ENCODE measurements at places on chromosomes 12 and 14.

DNA sequence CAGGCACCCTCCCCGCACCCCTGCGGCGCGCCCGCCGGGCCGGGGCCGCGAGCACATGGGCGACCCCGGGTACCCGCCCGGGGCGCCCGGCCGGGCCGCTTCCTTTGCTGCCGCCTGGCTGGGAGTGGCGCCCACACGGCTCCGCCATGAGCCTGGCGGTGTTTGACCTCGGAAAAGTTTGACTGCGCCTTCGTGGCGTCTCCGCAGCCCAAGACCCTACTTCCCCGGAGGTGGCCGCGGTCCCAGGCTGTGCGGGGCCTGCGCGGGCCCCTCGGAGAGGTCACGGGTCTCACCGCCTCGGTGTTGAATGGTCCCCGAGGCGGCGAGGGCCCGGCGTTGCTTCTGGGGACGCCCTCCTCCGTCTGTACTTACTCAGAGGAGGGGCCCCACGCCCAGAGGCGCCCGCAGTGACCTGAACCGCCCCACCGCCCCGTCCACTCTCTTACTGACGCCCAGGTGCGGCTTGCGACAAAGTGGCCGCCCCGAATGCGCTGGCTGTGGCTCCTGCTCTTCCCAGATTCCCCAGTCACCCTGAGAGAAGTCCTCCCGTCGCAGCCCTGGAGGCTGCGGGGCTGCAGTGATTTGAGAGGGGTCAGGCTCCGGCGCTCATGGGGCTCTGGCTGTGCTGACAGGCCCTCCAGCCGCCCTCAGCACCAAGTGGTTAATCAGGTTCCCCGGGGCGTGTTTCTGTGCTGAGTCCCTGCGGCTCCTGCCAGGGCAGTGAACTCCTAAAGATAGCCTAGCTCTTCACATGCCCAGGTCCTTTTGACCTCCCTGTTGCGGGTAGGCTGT, 5.8 kb downstream of the KMT5A start:
- DNase-seq: no peak

DNA sequence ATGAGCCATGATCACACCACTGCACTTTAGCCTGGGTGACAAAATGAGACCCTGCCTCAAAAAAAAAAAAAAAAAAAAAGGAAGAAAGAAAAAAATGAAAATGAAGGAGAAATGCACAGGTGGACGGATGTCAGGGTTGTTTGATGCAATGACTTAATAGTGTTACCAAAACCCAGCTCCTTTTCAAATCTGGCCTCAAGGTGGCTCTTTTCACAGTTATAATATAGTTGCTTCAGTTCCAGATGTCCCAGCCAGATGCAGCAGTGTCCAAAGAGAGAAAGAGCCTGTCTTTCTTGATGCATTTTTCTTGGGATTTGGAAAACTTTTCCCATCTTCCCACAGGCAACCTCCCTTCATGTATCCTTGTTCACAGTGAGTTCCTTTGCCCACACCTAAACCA, 36.5 kb downstream of the KCNMB4 start:
- DNase-seq: no peak

GRCh38 chr14:89507926-89508460, 91.0 kb upstream of the FOXN3 start:
- DNase-seq: no peak

DNA sequence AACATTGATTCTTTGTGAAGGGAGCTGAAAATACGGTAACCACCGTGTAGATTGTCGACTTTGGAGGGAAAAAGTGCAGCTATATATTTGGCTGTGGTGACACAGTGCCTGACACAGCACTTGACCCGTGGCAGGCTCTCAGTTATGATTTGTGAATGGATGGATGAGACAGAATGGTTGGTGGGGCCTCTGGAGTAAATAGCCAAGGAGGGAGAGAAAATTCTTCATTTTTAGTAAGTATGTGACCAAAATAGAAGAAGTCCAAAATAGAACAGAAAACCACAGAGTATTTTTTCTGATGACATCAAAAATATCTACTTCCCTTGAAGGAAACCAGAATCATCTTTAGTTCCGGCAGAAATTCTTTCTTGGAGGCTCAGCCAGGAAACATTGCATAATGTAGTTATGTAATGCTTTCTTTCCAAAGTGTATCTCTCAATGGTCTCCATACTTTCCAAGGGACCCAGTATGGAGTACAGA, 82.0 kb upstream of the WSCD2 start:
- DNase-seq: no peak

DNA sequence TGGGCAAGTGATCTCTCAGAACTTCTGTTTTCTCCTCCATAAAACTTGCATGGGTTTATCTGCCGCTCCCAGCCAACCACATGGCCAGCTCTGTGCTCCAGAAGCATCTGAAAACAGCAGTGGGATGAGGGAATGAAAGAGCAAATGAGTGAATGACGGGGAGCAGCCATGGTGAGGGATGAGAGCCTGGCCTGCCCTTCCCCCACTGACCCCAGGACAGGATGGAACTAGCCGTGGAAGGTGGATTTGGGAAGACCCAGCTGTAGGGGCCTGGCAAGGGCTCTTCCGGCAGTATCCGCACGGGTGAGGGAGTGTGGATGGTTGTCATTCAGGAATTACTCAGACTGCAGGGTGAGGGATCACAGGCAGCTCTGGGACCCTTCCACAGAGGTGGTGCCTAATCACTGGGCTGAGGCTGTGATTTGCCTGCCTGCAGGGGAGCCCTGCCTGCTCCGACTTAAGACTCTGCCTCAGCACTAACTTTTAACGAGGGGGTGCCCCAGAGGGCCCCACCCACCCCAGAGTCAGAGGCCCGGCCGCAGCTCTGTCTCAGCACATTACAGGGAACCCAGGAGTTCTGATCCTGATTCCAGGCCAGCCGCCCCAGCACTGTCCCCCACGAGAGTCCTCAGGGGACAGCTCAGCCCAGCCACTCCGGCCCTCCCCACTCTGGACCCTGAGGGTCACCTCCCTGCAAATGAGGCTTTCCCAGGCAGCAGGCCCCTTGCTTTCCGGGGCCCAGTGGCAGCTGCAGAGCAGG, 136.8 kb upstream of the C14orf180 start:
- DNase-seq: no peak

DNA sequence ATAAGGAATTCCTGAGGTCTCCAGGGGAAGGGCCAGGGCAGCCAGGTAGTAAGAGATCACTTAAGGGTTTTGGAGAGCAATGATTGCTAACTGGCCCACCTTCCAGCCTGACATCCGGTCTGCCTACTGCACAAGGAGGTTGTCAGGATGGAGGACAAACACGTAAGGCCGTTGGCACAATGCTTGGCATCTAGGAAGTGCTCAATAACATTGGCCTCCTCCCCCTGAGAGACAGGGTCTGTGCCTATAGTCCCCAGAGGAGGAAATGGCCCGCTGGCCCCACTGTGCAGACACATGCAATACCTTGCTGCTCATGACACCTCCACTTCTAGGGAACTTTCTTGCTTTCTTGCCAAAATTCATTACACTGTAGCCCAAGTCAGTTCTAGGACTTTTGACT, 73.2 kb downstream of the NTF3 start:
- no peak for DNase-seq

DNA sequence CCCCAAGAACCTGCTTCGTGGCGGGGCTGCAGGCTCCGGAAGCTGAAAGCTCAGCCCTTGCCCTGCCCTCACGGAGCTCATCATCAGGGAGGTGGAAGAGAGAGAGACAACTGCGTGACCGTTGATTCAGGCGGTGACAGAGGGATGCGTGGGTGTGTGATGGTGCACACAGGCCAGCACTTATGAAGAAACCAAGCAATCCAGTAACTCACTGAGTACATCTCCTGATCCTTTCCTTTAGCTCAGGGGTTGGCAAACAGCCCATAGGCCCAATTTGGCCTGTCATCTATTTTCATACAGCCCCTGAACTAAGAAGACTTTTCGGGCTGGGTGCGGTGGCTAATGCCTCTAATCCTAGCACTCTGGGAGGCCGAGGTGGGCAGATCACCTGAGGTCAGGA, 49.9 kb downstream of the TESC start:
- DNase-seq: no peak

DNA sequence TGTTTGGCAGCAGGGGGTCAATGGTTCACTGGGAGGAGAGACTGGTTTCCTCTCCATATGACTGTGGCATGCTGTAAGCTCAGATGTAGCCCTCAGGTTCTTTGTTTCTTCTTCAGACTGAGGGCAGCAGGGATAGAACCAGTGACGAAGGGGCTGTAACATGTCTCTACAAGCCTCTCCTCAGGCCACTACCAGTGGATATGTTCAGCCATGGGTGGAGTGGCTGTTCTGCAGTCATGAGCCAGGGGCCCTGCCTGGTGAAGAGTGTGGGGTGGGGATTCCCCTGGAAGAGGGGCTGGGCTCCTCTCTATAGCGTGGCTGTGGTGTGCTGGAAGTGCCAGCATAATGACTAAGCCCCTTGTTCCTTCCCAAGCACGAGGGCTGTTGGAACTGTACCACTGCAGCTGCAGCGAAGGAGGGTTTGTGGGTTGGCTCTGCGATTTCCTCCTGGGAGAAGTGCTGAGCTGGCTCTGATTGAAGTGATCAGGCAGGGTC, 55.8 kb downstream of the CMAS start:
- DNase-seq: no peak

DNA sequence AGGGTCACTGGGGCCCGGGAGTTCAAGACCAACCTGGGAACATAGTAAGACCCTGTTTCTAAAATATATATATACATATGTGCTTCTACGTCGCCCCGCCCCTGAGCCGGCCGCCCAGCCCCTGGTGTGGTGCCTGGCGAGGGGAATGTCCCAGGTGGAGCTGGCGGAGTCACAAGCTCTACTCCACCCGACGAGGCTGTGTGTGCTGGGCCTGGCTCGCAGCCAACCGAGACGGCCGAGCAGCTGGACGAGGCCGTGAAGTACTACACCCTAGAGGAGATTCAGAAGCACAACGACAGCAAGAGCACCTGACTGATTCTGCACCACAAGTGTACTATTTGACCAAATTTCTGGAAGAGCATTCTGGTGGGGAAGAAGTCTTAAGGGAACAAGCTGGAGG, 22.1 kb upstream of the ITPK1 start:
- peak; percentile 76 for DNase-seq

DNA sequence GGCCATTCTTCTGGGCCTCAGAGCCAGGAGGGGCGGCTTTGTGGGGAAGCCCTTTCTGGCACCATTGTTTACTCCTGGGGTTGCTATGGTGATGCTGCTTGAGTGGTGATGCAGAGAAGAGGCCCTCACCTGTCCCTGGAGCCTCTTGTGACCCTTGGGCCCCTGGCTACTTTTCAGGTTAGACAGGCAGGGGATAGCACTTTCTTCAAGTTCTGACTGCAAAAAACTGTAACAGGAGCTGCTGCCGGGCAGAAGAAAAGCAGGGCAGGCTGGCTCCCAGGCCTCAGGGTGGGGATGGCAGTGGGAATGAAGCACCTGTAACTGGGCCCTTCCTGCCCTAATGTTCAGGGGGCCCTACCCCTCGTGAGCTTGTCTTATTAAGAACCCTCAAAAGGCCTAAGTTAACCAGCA, at the start of gene TEX52:
Gene TEX52, minus strand, starts transcription at position 19 of the 411 bp plus-strand sequence. Its CDS starts 13 bp downstream, at position 6.
- peak; percentile 71 for DNase-seq

DNA sequence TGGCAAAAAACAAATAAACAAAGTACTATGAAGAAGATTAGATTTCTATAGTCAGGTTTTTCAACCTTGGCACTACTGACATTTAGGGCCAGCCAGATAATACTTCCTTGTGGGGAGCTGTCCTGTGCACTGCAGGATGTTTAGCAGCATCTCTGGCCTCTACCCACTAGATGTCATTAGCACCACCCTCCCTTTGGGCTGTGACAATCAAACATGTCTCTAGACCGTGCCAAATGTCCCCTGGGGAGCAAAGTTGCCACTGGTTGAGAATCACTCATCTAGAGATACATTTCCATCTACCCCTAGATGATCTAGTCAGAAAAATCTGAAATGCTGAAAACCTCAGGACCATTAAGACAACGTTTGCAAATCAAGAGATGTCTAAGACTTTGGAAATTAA, 29.9 kb downstream of the SRRM4 start:
- DNase-seq: no peak

GRCh38 chr14:26338231-26338630, 259.6 kb downstream of the NOVA1 start:
- DNase-seq: no peak

- DNase-seq: no peak
Observed at GRCh38 chr14:99672506-99673304, 11.4 kb upstream of the CYP46A1 start.

DNA sequence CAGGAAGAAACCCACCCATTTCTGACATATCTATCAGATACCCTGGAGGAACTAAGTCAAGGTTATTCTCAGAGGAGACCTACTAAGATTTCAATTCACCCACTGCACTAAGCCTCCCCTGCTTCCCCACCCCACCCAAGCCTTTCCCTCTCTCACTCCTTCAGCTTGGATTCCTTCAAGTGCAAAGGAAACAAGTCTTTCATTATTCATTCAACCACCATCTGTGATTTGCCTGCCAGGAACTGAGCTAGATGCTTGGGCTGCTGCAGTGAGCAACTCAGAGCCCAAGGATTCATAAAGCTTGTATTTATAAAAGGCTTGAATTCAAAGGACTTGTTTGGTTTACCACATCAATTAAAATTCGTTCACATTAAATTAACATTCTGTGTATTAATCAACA, 161.3 kb downstream of the GXYLT1 start:
- peak; percentile 32 for DNase-seq

- no peak for DNase-seq
Observed at GRCh38 chr14:106308839-106309389, 782.5 kb downstream of the TMEM121 start.

DNA sequence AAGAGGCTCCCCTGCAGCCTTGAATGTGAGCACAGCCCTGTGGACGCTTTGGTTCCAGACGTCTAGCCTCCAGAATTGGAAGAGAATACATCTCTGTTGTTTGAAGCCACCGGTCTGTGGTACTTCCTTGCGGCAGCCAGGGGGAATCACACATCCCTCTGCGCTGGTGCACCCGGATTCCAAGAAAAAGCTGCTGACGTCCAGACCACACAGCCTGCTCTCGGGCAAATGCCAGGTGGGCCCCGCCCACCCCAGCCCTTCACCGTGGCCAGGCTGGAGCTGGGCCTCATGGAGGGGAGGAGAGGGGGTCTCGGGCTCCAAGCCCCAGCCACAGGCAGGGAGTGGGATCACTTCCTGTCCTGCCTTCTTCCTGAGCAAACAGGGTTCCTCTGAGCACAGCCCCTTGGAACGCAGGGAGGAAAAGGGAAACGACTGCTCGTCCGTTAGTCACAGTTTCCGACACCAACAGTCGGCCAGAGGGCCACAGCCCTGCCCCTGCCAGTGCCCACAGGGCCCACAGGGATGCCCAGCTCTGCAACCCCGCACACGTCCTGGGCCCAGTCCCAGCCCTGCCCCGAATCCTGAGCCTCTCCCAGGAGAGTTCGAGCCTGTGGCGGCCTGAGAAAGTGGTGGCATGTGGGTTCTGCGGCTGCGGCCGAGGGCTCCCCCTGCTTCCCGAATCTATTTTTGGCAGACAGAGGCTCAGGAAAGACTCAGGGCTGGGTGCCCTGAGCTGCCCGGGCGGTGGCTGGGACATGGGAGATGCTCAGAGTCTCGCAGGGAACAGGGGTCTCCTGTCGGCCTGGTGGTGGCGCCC, 85.3 kb downstream of the RFLNA start:
- DNase-seq: no peak

DNA sequence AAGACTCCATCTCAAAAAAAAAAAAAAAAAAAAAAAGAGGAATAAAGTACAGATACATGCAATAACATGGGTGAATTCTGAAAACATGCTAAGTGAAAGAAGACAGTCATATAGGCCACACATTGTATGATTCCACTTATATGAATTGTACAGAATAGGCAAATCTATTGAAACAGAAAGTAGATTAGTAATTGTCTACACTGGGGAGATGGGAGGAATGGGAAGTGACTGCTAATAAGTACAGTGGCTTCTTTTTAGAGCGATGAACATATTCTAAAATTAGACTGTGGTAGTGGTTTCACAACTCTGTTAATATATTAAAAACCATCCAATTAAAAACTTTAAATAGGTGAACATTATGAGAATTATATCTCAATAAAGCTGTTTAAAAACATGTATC, 74.4 kb downstream of the ANKS1B start:
- no peak for DNase-seq

- no peak for DNase-seq
Observed at GRCh38 chr12:132986885-132987225, 688 bp downstream of the ZNF26 start.
